Activated CD8-positive, alpha-beta T cell treated with anti-CD3 and anti-CD28 coated beads, Interleukin-2, amount 10 ng/mL, durations not matched to agents 7 days and 5 days (primary cell): ENCODE measurements at places on chromosomes 2 and 18.

GRCh38 chr2:67516899-67517530, 119.9 kb downstream of the ETAA1 start:
- DNase-seq: no peak

- no peak for DNase-seq
Measured at GRCh38 chr2:66555501-66556324, 120.8 kb downstream of the MEIS1 start.

DNA sequence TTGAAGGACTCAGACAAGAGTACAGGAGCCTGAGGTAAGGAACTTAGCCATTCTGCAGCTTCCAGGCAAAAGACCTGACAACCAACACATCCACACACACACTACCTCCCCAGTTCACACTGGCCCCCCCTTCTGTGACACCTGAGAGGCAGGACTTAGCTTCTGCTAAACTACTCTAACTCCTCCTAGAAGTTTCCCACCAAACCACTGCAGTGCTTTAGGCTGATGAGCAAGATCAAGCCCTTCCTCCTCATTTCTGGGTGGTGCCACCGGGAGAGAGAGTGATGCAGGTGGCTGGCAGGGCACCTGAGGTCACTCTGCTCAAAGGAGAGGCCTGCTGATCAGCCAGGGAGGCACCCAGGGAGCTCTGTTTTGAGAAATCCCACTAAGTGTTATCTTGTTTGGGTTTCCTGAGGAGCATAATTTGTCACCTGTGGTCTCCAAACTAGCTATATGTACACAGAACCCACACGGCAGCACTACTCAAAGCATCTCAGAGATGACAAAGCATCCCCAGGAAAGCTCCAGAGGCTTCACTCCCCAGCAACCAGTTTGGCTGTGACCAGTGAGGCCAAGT, 188.4 kb downstream of the MYO5B start:
- no peak for DNase-seq

- DNase-seq: no peak
Measured at GRCh38 chr2:117058366-117058765, 756.1 kb upstream of the DDX18 start.

DNA sequence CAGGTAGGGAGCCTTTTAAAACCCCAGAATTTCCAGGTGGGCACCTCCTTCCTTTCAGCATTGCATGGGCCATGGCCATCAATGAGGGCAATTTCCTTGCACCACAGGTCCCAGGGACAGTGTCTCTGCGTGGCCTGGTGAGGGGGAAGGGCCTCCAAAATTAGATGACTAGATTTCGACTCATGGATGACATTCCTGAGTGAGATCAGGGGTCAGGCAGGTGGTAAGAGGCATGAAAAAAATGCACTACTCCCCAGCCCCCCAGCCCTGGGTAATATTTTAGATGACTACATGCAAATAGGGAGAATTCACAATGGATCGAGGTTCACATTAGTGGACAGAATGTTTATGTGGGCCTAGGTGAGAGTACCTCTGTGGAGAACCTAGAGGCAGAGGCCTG, 19.0 kb upstream of the IGFBP5 start:
- no peak for DNase-seq

DNA sequence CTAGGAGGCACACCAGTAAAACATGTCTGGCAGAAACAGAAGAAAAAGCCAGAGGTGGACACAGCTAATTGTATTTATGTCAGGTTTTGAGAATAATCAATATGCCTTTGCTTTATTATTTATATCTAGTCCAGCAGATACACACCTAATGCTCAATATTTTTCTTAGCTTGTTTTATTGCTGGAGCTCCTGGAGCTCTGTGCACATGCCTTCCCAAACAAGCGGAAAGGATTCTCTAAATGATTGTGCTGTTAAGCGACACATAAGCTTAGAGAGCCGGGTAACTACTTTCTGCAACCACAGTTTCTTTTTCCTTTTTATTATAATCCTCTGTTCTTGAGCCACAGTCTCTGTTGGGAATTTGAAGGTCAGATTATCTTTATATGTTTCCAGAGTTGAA, 177.3 kb upstream of the ST6GAL2 start:
- DNase-seq: no peak

DNA sequence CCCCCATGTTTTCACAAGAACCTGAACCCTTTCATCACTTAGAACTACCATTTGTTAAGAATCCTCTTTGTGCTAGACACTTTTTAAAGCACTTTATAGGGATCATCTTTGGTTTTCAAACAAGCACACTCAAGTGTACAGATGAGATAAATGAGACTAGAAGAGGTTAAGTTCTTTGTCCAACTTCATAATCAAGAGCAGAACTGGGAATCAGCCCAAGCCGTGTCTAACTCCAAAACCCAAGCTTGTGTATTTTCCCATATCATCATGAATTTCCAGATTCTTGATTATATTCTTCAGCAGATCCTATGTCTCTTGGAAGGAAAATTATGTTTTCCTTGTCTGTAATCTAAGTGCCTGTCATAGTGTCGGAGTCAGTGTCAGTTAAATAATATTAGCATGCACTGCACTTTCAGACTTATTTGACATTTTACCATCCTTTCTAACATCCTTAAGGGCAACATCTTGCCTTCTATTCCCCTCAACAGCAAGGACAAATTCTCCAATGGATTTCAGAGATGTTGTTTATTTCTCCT, 123.0 kb upstream of the SETBP1 start:
- no peak for DNase-seq

DNA sequence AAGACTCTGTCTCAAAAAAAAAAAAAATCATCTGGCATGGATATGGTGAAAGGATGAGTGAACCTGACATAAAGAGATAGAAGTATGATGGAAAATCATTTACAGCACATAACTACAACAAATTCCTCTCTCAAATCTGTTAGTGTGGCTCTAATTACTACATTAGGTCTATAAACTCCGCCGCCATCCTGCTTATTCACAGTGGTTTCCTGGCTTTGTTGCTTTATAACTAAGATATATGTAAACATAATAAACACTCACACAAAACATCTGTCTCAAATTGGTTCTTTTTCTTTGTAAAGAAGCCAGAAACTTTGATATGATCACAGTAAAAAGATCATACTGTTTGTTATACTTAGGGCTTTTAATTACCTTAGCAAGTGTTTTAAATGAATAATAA, 412.6 kb upstream of the FAM98A start:
- no peak for DNase-seq

- DNase-seq: no peak
Measured at GRCh38 chr18:55275039-55275901, 312.7 kb downstream of the TCF4 start.

GRCh38 chr2:183232161-183232865, 108.1 kb downstream of the NUP35 start:
- no peak for DNase-seq

DNA sequence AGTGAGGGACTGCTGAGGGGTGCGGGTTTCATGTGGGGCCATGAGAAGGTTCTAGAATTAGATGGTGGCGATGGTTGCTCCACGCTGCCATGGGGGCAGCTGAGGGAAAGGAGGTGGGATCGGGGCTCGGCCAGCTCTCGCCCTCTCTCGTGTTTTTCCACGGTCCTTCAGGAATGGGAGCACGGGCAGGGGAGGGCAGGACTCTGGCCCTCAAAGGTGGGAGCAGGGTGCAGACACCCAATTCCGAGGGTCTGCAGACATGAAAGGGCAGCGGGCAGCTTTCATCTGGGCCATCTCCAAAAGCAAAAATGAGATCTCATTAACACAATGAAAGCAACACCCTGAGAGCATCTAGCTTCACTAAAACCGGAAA, 53.4 kb upstream of the SALL3 start:
- no peak for DNase-seq

DNA sequence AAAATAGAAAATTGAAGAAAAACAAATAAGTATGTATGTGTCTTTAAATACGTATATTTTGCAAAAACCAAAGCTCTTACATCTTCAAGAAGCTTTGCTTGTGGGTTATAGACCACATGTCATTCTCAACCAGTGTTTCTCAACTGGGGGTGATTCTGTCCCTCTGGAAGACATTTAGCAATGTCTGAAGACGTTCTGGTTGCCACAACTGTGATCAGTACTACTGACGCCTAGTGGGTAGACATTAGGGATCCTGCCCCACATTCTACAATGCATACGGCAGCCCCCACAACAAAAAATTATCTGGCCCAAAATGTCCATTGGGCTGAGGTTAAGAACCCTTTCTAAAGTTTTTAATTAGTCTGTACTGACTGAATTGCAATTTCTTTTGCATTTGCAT, 48.4 kb downstream of the UNC50 start:
- DNase-seq: peak; percentile 69

DNA sequence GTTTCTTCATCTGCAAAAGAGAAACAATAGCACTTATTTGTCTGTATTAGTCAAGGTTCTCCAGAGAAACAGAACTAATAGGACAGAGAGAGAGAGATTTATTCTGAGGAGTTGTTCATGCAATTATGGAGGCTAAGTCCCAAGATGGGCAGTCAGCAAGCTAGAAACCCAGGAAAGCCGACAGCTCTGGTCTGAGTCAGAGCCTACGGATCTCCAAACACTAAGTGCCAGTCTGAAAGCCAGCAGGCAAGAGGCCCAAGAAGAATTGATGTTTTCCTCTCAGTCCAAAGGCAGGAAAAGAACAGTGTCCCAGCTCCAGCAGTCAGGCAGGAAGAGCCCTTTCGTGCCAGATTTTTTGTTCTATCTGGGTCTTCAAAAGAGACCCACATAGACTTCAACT, 36.5 kb upstream of the SLC66A3 start:
- no peak for DNase-seq

- DNase-seq: no peak
Measured at GRCh38 chr2:74488643-74489481, 6.0 kb downstream of the TTC31 start.

- DNase-seq: peak; percentile 21
Measured at GRCh38 chr2:119223521-119224390, at the start of gene STEAP3. Gene STEAP3, plus strand, starts transcription at chr2:119223834. Its CDS starts 7,179 bp downstream, at chr2:119231013.
